Activated B cell treated with CpG ODN at 0.5 μM for 24 hours (primary cell): ENCODE measurements at places on chromosomes 7 and 10.
A peak's percentile ranks its signal among the peaks of the same experiment; 100 is the strongest.

DNA sequence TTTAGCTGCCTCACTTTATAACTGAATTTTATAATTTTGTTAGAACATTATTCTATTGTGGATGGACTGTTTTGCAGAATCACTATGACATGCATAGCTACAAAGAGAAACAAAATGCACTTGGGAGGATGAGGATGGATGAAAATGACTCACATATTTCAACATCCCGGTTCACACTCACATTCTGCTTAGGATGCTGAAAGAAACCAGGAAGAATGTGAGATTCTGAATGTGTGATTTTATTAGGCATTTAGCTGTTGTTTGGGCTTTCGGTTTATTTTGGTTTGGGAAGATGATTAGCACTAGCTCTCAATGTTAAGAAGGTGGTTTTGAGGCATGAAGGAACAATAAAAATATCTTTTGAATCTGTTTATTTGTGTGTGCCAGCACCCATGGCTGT is 235.5 kb downstream of the SEMA3E start:
- H3K4me3 ChIP-seq: no peak overlapping the region
- no peaks in the 10 kb centered on the region for H3K36me3 ChIP-seq
- DNase-seq: no peak
- H3K27me3 ChIP-seq: no peaks in the 10 kb centered on the region
- H3K4me1 ChIP-seq: no peaks in the 10 kb centered on the region

DNA sequence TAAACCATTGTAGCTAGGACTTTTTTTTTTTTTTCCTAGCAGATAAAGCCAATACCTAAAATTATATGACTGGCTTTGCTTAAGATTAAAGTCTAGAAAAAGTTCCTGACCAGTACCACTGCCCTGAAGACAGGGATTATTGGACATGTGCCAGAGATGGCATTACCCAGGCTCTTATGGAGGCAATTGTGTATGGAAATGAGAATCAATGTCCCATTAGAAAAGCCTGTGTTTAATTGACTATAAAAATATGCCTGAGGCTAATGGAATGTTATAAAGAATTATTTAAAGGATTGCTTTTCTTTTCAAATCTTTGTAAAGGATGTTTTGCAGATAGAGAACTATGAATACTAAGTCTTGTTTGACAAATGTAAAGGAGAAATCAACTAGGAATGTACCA is 196.7 kb downstream of the ANK3 start:
- H3K4me1 ChIP-seq: no peaks in the 10 kb centered on the region
- DNase-seq: no peak
- no peak overlapping the region for H3K4me3 ChIP-seq
- peaks cover 3% of the 10 kb centered on the region for H3K27me3 ChIP-seq
- H3K36me3 ChIP-seq: peaks cover 39% of the 10 kb centered on the region

- no peak overlapping the region for H3K27ac ChIP-seq
- no peak for DNase-seq
- no peak overlapping the region for H3K4me3 ChIP-seq
- no peaks in the 10 kb centered on the region for H3K27me3 ChIP-seq
Observed at GRCh38 chr7:66731986-66732385, 8.5 kb upstream of the RABGEF1 start.

DNA sequence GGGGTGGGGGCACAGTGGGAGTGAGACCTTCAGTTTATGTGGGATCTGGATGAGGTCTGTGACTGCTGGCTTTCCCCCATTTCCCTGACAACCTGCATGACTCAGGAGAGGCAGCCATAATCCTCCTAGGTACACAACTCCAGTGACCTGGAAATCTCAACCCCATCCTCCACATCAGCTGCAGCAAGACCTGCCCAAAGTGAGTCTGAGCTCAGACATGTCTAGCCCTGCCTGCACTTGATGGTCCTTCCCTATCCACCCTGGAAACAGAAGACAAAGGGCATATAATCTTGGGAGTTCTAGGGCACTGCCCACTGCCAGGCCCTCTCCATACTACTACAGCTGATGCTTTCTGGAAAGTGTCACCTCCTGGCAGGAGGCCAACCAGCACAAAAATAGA is 75.6 kb downstream of the GRM8 start:
- H3K27me3 ChIP-seq: no peaks in the 10 kb centered on the region
- no peak overlapping the region for H3K4me3 ChIP-seq
- no peaks in the 10 kb centered on the region for H3K36me3 ChIP-seq
- no peaks in the 10 kb centered on the region for H3K4me1 ChIP-seq
- no peak overlapping the region for H3K27ac ChIP-seq
- no peak for DNase-seq

DNA sequence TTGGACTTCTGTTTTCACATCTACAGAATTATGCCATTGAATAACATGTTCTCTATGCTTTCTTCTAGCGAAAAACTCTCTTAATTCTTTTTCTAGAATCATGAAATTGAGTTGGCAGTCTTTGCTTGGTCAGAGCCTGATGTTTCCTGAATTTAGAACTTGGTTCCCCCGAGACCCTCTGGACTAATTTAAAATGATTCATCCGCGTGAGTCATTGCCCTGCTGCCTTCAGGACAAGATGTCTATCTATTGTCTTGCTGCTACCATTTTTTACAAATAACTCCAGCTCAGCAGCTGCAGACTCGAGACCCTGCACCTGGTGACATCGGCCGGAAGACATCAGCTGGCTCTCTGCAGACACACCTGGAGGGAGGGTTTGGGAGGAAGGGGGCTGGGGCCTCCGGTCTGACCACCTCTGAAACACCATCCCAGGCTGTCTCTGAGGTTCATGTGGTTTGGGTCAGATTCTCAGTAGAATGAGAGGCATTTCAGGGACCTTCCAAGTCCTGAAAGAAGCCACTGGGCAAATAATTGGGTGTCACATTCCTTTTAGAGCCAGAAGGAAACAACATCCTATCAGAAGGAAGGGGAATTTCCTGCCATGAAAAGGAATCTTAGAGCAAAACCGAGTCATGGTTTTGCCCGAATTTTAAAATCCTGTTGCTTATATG is 20.9 kb upstream of the KLF6 start:
- H3K36me3 ChIP-seq: no peaks in the 10 kb centered on the region
- H3K27me3 ChIP-seq: no peaks in the 10 kb centered on the region
- H3K4me1 ChIP-seq: peaks cover 69% of the 10 kb centered on the region
- H3K4me3 ChIP-seq: peak overlapping the region; percentile 73
